ENCODE measurements at places on chromosomes 2 and 18. TPM values are rescaled to one million over a fixed set of nuclear protein-coding genes. Genes with fewer than 3 reads are reported as not detected.
A peak's percentile ranks its signal among the peaks of the same experiment; 100 is the strongest.

The ONECUT2 gene
- total RNA-seq = 6.2 TPM

DNA sequence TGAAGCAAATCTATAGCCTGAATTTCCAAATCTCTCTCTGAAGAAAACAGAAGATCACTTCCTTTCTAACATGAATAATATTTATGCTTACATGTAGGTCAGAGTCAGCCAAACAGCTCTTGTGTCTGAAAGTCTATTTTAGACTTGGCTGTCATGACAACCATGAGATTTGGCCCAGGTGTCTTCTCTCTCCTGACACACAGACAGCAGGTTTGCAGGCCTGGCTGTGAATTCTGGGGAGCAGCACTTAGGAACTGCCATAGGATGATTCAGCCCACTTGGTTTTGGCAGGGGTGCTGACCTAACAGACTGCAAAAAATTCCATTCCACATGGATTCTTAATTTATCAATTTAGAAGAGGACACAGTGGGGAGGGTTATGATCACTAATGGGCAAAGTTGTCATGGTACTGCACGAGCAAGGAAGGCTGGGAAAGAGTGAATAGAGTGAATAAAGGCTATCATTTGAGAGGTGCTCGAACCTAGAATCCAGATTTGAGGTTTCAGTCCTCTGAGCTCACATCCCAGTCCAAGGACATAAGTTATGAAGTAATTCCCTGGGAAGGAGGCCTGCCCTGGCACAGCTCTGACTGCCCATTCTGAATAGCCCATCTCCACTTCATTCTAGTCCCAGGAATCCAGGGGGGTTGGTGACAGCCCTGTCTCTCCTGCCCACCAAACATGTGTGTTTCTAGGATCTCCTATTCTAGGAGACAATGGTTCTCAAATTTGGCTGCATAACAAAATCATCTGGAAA lies 453.9 kb upstream of the TRIB2 start:
- no peaks in the 10 kb centered on the region for H3K36me3 ChIP-seq
- DNase-seq = peak; percentile 20
- no peak overlapping the region for H3K27ac ChIP-seq

The PCARE gene
- total RNA-seq = 0.03 TPM

The EFHD1 gene
- 1.2 TPM for total RNA-seq

The SERPINB12 gene
- total RNA-seq = not detected

DNA sequence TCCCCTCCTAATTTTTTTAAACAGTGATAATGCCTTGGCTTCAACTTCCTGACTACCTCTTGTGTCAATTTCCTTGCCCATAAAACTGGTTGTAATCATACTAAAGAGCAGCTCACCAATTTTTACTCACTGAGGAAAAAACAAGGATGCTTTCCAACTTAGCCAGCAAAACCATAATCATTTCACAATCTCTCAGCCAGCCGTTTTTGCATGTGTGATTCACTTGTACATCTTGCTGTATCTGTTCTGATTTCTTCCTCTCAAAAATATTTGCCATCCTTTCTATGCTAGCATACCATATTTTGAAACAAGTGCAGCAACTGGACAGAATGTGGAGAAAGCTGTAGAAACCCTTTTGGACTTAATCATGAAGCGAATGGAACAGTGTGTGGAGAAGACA lies 60.7 kb downstream of the RAB27B start:
- H3K27me3 ChIP-seq = no peaks in the 10 kb centered on the region
- no peak for DNase-seq
- no peaks in the 10 kb centered on the region for H3K36me3 ChIP-seq
- no peak overlapping the region for H3K27ac ChIP-seq

DNA sequence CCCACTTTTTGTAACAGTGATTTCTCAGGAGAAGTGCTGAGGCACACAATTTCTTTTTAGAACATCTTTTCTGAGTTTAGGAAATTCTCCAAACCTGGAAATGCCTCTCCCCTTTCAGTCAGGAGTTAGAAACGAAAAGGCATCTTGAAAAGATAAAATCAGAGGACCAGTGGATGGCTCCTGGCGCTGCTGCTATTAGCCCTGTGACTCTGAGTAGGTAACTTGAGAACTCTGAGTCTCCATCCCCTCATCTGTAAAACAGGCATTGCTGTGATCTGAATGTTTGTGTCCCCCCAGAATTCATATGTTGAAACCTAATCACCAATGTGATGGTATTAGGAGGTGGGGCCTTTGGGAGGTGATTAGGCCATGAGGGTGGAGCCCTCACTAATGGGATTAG lies 50.2 kb downstream of the EHD3 start:
- DNase-seq = no peak
- no peaks in the 10 kb centered on the region for H3K4me1 ChIP-seq
- no peaks in the 10 kb centered on the region for H3K36me3 ChIP-seq
- no peaks in the 10 kb centered on the region for H3K27me3 ChIP-seq

The NPHP1 gene
- total RNA-seq = 1.9 TPM

The PRKAG3 gene
- not detected for total RNA-seq

DNA sequence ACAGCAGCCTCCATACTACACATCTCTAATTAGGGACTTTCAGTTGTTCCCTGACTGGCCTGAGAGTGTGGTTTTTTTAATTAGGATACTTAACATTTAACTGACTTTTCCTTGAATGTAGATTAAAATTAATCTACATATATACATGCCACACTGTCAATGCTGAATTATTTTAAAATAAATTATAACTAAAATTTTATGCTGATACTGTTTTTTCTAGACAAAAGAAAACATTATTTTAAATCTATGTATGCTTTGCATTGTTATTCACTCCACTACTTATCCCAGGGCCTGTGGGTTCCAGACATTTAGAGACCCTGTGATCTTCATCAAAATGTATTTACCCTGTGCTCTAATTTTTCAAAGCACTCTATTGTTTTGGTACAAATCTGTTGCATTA lies 496.0 kb upstream of the MAP2 start:
- no peaks in the 10 kb centered on the region for H3K36me3 ChIP-seq
- peaks cover 3% of the 10 kb centered on the region for H3K4me1 ChIP-seq
- no peaks in the 10 kb centered on the region for H3K27me3 ChIP-seq
- no peak overlapping the region for H3K4me3 ChIP-seq
- no peak overlapping the region for H3K27ac ChIP-seq
- no peak for DNase-seq

The SLC11A1 gene
- total RNA-seq = 16.2 TPM

- H3K27me3 ChIP-seq = no peaks in the 10 kb centered on the region
- no peak overlapping the region for H3K4me3 ChIP-seq
- H3K36me3 ChIP-seq = no peaks in the 10 kb centered on the region
- DNase-seq = no peak
Measured at GRCh38 chr2:56687169-56687568, 503.4 kb downstream of the CCDC85A start.

The FRZB gene
- total RNA-seq = 0.44 TPM

DNA sequence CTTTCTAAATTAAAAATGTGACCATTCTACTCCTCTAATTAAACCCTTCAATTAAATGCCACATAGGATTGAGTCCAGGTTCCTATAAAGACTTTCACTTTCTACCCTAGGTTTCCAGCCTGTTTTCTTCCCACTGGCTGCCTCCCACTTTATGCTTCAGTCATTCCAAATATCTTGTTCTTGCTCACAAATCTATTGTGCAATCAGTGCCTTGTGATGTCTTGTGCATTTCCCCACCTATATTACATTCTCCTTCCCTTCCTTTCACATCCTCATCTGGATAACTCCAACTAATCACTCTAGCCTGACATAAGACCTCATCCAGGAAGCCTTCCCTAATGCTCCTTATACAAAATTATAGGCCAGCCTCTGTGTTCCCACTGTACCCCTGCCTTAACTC lies 281.7 kb upstream of the LRATD1 start:
- H3K4me3 ChIP-seq = no peak overlapping the region
- DNase-seq = no peak
- H3K27ac ChIP-seq = no peak overlapping the region
- no peaks in the 10 kb centered on the region for H3K36me3 ChIP-seq
- H3K27me3 ChIP-seq = no peaks in the 10 kb centered on the region
- H3K4me1 ChIP-seq = no peaks in the 10 kb centered on the region

DNA sequence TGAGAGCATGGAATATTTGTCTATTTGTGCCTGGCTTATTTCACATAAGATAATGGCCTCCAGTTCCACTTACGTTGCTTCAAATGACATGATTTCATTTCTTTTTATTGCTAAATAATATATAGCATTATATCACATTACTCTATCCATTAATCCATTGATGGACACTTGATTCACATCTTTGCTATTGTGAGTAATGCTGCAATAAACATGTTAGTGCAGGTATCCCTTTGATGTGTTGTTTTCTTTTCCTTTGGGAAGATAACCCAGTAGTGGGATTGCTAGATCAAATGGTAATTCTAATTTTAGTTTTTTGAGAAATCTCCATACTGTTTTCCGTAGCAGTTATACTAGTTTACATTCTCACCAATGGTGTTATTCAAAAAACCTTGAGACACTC lies 1343.3 kb upstream of the TMEFF2 start:
- no peak for DNase-seq
- no peaks in the 10 kb centered on the region for H3K36me3 ChIP-seq
- H3K4me3 ChIP-seq = no peak overlapping the region
- H3K27ac ChIP-seq = no peak overlapping the region
- H3K27me3 ChIP-seq = no peaks in the 10 kb centered on the region

The ASXL3 gene
- total RNA-seq = 2.5 TPM

The CYTIP gene
- total RNA-seq = 1.7 TPM

- H3K36me3 ChIP-seq = no peaks in the 10 kb centered on the region
- no peaks in the 10 kb centered on the region for H3K27me3 ChIP-seq
- H3K4me1 ChIP-seq = peaks cover 3% of the 10 kb centered on the region
- no peak for DNase-seq
Measured at GRCh38 chr18:45666520-45666919, 51.2 kb downstream of the SLC14A2 start.

The MYO5B gene
- total RNA-seq = 13.5 TPM

GRCh38 chr2:18396329-18397010 lies 164.0 kb downstream of the RDH14 start:
- H3K27me3 ChIP-seq = no peaks in the 10 kb centered on the region
- no peak for DNase-seq
- H3K4me1 ChIP-seq = no peaks in the 10 kb centered on the region
- no peak overlapping the region for H3K4me3 ChIP-seq

GRCh38 chr2:227177592-227178336 lies 13.3 kb downstream of the COL4A3 start:
- H3K4me1 ChIP-seq = peaks cover 6% of the 10 kb centered on the region
- H3K27ac ChIP-seq = no peak overlapping the region
- no peaks in the 10 kb centered on the region for H3K27me3 ChIP-seq
- H3K4me3 ChIP-seq = no peak overlapping the region
- no peaks in the 10 kb centered on the region for H3K36me3 ChIP-seq

DNA sequence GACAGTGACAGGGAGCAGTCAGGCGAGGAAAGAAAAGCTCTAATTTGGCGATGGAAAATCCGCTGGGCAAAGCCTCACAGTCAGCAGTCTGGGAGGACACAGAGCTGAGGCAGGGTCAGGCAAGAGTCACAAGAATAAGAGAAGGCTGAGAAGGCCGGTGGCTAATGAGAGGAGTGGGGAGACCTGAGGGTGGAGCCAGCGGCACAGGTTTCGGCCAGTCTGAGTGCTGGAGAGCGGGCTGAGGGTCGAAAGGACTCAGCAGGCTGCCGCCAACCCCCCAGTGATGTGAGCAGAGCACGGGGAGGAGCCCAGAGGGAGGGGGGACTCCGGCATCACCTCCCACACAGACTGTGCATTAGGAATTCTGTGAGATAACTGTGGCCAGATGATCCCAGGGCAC lies 500.6 kb upstream of the MYT1L start:
- DNase-seq = no peak
- no peak overlapping the region for H3K27ac ChIP-seq
- no peaks in the 10 kb centered on the region for H3K27me3 ChIP-seq
- no peaks in the 10 kb centered on the region for H3K4me1 ChIP-seq
- no peak overlapping the region for H3K4me3 ChIP-seq

DNA sequence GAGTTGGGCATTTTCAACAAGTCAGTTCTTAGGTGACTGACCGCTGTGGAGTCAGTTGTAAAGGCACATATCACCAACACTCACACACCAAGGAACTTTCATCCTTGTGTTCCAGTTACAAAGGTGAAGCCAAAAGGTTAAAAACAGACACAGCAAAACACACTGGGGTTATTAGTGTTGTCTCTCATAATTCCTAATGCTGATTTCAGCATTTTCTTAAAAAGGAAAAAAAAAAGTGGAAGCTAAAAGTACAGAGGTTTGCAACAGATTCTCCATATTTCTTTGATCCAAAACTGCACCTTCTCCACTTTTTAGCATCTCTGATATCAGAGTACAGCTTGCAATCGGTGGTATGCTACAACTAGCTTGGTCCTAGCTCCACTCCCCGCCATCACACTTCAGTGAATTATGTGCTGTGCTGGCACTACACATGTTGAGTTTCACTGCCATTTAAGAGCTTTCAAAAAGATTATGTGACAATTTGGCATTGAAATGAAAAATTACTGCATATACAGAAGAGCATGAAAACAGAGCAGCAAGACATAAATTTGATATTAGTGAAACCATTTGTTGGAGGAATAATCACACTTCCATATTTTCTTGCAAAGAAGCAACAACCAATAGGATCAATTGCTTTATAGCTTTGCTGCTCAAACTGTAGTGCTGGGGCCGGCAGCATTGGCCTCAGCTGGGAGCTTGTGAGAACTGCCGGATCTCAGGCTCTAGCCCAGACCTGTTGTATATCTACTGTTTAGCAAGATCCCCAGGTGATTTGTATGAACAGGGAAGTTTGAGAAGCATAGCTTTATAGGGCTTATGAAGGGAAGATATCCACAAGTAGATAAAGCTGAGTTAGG lies 62.3 kb upstream of the DAPL1 start:
- no peak overlapping the region for H3K27ac ChIP-seq
- H3K36me3 ChIP-seq = no peaks in the 10 kb centered on the region
- H3K27me3 ChIP-seq = no peaks in the 10 kb centered on the region
- no peaks in the 10 kb centered on the region for H3K4me1 ChIP-seq
- no peak overlapping the region for H3K4me3 ChIP-seq

The DES gene
- total RNA-seq = 1.5 TPM

GRCh38 chr18:66990909-66991308 lies 387.0 kb upstream of the CDH19 start:
- H3K27ac ChIP-seq = no peak overlapping the region
- no peak overlapping the region for H3K4me3 ChIP-seq
- no peaks in the 10 kb centered on the region for H3K27me3 ChIP-seq
- no peaks in the 10 kb centered on the region for H3K4me1 ChIP-seq
- no peak for DNase-seq

The HOXD13 gene
- not detected for total RNA-seq

DNA sequence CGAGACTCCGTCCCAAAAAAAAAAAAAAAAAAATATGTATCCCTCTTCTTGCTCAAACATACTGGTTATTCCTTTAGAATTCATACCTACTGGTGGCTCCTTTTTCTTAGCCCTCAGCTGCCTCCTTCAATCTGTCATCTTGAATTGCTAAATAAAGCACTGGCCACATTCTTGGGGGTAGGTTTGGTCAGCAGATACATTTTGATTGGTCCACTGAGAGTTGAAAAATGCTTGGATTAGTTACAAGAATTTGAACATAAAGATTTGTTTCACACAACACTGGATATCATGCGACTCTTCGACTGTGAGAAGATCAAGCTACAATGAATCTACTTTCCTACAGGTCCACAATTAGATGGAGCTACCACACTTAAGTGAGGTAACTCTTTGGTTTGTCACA lies 906.1 kb upstream of the SLC39A10 start:
- H3K4me1 ChIP-seq = no peaks in the 10 kb centered on the region
- no peaks in the 10 kb centered on the region for H3K27me3 ChIP-seq
- no peaks in the 10 kb centered on the region for H3K36me3 ChIP-seq
- no peak for DNase-seq

The ABCG8 gene
- not detected for total RNA-seq

Measured in pancreas (tissue), 10 donors.